ENCODE measurements at places on chromosomes 1 and 21.

DNA sequence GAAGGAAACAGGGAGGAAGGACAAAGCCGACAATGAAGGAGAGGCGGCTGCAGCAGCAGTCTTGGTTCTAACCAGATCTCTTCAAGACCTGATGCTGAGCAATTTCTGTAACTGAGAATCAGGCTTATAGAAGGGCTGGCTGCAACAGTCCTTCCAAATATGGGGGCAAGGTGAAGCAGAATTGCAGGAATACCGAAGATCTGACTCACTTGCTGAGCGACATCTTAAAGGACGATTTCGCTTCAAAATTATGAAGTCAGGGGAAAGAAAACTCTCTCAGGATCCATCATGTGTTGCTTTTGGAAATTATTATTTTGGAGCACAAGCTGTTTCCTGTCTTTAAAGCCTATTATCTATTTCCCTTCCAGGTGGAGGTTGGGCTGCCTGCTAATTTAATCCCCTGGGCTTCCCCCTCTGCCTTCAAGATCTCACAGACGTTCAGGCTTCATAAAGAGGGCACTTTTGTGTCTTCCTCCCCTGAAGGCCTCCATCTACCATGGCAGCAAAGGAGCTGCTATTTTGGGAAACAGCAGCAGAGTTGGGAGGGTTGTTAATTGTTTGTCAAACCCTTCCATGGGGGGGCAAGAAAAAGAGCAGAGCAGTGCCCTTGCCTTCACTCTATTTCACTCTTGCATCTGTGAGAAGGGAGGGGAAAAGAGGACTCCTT is 10.8 kb upstream of the IER5 start:
- DNase-seq, result no peak

DNA sequence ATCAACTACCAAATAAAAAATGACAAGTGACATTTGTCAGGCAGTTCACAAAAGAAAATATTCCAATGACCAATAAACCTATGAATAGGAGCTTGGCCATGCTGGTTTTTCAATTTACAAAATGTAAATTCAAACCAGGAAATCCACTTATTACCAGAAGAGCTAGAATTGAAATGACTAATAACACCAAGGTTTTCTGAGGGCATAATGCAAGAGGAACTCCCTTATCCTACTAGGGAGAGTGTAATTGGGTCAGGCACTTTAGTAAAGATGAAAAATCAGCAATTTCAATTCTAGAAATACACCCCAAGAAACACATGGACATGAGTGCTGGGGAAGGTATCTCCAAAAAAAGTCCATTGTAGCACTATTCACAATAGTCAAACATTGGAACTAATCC is 16.7 kb upstream of the TIAM1 start:
- no peak for DNase-seq

DNA sequence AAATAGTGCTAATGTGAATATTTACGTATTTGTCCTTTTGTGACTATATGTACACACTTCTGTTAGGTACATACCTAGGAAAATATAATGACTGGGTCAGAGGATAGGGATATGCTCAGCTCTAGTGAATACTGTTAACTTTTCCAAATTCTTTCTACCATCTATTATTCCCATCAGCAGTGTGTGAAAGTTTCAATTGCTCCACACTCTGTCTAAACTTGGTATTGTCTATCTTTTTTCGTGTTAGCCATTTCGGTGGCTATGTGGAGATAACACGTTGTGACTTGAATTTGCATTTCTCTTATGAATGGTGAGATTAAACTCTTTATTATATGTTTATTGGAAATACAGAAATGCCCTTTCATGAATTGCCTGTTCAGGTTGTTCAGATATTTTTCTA is 22.7 kb upstream of the LELP1 start:
- DNase-seq, result no peak

DNA sequence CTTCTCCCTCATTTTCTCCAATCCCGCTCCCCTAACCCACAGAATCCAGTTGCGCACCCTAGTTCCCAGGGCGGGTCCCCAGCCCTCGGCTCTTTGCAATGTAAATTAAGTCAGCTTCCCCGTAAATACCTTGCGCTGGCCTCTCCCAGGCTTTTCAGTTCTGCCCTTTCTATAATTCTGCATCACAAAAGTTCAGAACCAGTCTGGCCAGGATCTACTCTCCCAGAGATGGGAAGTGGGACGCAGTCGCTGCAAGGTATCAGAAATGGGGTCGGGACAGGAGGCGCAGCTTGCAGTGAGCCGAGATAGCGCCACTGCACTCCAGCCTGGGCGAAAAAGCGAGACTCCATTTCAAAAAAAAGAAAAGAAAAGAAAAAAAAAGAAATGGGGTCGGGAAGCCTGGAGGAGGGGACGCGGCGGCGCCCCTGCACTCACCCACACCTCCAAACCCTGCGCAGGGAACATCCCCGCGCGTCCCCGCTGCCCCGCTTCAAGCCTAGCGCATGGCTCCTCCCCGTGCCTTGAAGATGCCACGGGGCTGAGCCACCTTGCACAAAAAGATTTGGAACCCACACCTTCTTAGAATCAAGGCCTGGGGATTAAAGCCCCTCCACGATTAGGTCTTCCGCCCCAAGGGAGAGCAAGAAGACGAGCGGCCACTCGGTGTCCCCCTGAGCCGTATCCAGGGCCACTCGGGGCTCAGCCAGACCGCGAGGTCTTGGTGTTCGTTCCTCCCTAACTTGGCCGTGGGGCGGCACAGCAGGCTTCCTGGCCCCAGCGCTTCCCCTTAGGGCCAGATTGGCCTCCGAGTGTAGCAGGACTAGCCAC is 27.2 kb upstream of the ITLN2 start:
- peak; percentile 35 for DNase-seq

DNA sequence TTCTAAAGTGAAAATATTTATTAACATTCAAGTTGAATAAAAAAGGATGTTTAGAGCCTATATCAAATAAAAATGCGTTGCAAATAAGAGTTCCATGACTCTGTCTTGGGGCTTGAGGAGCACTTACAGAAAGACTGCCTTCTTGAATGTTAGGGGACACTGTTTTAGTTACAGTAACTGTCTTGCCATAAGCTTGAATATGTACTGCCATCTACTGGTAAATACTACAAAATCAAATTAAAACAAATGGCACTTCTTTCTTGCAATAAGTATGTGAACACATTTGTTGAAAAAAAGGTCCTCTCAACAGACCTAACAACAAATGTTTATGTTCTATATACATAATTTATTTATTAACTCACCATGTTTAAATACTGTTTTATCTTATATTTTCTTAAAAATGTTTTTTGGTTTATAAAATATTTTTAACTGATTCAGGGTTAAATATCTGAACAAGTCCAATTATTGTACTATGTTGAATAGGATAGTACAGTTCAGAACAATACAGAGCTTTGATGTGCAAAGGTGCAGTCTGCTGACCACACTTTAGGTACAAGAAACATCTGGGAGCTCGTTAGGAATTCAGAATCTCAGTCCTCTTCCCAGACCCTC is 199.5 kb downstream of the LRRIQ3 start:
- DNase-seq, result no peak

- DNase-seq, result no peak
Measured at GRCh38 chr1:82946096-82946605, 1052.8 kb downstream of the TTLL7 start.

- DNase-seq, result no peak
Measured at GRCh38 chr21:26077521-26077920, 93.0 kb downstream of the APP start.

GRCh38 chr1:204348722-204349121 is 11.0 kb downstream of the PLEKHA6 start:
- no peak for DNase-seq

DNA sequence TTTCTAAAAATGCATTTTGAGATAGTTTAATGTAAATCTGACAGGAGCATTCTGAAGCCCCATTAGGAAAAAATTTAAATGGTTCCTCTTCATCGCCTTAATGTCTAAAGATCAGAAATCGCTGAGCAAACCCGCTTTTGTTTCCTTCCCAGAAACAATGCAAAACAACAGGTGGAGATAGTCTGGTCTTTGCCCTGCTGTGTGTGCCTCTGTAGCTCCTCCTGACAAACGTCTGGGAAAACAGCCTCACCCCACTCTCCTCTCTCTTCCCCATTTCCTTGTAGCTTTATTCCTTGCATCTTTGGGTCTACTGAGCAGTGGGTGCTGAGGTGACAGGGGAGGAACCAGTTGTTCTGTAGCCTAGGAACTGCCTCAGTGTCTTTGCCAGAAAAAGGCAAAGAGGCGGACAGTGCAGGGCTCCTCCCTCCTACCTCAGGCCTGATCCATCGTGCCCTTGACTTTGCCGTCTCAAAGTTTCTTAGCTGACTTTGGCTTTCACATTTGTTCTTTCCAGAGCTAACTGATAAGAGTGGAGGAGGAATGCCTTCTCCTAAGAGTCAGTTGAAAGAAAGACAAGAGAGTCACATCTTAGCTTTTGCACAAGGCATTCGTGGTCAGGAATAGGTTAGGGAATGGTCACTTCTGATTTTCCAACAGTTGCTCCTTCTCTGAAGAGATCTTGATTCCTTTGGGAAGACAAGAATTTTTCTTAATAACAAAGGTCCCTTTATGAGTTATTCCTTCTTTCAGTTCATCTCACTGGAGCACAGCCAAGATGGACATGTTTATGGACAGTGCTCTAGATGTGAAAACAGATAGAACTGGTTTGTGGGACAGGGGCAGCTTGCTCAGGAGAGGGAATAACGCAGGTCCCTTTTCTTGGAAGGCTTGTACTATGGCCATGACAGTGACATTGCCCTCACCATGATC is 24.9 kb downstream of the SYT11 start:
- no peak for DNase-seq

DNA sequence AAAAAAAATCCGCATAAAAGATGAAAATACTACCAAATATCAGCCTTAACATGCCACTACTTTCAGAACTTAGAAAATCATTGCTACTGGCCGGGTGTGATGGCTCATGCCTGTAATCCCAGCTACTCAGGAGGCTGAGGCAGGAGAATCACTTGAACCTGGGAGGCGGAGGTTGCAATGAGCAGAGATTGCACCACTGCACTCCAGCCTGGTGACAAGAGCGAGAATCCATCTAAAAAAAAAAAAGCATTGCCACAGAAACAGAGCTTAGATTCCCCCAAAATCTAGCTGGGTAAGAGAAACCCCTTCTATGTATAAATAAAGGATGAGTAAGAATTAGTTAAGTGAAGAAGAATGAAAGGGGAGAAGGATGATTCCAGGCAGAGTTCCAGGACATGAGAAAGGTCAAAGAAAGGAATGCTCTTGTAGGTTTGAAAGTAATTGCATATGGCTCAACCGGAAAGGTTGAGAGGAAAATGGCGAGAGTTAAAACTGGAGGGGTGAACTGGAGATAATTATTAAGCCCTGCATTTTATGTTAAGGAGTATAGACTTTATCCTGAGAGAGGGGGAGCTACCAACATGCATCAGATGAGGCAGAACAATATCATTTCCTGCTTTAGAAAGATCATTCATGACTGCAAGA is 19.7 kb upstream of the NRDC start:
- DNase-seq, result no peak
